CD4-positive, alpha-beta T cell treated with Interleukin-12 subunit alpha and Interleukin-12 subunit beta, for 1 hour (primary cell): ENCODE measurements at places on chromosomes 2 and 18.

- no peak for DNase-seq
These were observed 150.3 kb upstream of the RASGRP3 start for GRCh38 chr2:33326100-33326499.

DNA sequence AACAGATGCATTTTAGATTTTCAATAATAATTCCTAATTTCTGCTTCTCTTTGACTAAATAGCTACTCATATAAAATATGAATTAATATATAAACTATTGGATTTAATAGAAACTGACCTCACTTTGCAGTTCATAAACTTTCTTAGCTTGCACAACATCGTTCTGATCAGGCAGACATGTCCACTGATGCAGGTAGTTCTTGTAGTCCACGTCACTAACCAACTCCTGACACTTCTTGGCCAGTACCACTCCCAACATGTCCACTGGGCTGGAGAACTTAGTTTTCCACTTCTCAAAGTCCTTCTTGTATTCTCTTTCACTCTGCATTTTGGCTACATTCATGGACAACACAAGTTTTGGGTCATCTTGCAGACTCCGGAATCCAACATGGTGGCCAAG is 83.8 kb downstream of the NEB start:
- no peak for DNase-seq

DNA sequence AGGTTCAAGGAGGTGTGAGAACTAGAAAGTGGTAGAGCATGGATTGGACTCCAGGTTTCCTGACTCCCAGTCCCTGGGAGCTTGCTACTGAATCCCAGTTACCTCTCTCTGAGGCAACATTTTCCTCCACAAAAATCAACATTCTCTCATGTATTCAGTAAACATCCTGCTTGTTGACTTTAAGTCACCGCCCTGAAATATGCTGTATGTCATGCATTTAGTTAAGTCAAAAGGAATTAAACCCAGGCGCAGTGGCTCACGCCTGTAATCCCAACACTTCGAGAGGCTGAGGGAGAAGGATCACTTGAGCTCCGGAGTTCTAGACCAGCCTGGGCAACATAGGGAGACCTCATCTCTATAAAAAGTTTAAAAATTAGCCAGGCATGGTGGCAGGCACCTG is 3.8 kb downstream of the MATN3 start:
- DNase-seq, result no peak

- DNase-seq, result no peak
These were observed 75.8 kb upstream of the SLC14A2 start for GRCh38 chr18:45539491-45539891.

GRCh38 chr18:8607776-8608742 is 1.2 kb upstream of the RAB12 start:
- DNase-seq, result no peak

DNA sequence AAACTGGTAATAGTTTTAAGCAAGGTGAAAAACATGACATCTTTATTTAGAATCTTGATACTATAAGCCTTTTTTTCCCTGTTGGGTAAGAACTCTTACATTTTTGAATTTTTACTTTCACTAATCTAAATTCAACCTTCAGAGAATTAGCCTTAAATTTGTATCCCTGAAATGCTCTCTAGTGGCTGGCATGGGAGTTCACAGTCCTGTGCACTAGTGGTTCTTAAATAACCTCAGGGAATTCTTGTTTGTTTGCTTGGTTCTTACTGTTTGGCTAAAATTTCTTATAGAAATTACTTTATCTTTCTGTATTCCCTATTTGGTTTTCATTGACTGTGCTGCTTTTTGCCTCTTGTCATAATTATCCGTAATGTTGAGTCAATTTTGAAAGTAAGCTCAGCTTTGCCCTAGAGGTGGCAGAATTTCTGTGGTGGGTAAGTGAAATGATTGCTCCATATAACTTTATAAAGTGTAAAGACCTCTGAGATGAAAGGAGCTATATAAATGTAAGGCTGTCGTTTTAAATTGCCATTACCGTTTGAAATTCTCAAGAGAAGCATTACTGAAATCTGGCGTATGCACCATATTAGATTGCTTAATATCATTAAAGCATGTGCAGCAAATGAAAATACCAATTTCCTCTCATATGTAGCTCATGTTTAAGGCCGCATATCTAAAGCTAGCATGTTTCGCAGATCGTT is 391.3 kb upstream of the FIGN start:
- DNase-seq, result no peak

GRCh38 chr18:1665079-1665478 is 760.4 kb downstream of the ADCYAP1 start:
- DNase-seq, result no peak

DNA sequence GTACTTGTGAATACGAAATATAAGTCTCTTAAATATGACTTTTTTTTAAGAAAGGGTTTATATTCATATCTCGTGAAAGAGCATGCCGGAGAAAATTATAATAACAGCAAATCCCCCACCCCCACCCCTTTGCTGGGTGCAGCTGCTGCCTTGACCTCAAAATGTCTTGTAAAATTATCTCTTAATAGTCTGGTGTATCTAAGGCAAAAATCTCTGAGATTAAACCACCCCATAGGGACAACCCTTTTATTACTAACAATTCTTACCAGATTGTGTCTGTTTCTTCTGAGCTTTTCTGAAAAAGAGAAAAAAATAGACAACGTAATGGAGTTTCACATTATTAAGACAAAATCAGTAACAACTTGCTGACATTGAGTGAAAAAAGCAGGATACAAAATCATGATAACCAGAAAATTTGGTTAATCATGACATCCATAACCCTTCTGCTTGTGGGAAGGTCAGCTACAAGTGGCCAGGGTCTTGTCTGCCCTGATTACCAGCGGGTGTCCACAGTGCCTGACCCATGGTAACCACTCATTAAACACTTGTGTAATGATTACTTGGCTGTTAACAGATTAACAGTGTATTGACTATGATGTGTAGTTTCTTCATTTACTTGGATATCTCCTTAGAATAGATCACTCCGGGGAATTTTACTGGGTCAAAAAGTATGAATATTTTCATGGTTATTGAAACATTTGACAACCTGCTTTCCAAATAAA is 1.5 kb downstream of the STRADB start:
- no peak for DNase-seq

DNA sequence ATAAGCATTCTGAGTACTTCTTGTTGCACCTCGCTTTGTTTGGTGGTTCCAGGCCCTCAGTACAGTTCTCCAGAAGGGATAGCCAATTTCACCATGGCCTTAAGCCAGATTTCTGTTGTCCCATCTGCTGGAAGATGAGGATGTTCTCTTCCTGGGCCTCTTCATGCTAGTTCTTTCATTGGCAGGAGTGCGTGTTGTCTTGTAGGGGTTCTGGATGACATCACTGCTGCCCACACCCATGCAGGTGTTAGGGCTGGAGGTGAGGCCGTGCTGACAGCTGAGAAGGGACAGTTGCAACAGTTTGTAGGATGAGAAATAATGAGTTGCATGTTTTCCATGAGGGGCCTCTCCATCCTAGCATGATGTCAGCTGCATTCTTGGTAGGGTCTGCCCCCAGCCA is 142.9 kb downstream of the LDLRAD4 start:
- no peak for DNase-seq
